Activated CD8-positive, alpha-beta memory T cell treated with anti-CD3 and anti-CD28 coated beads for 1 hour (primary cell): ENCODE measurements at places on chromosomes 5 and 9.

GRCh38 chr5:11130131-11130530 lies 369.1 kb upstream of the DAP start:
- no peak for DNase-seq

DNA sequence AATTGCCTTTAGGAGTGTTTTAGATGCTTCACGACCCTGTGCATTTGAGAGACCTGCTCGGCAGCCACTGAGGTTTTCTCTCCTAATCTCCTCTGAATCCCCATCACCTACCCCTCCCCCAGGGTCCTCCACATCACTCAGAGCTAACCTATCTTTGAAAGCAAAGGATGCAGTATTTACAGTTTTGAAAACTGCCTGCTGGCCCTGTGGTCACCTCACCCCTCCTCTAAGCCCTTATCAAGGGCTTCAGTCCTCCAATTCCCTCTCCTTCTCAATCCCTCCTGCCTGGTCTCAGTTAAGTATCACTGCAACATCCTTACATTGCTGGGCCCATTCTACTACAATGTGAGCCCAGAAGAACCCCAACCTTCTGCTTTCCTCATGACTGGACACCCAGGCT lies 4.6 kb downstream of the RPP25L start:
- no peak for DNase-seq

DNA sequence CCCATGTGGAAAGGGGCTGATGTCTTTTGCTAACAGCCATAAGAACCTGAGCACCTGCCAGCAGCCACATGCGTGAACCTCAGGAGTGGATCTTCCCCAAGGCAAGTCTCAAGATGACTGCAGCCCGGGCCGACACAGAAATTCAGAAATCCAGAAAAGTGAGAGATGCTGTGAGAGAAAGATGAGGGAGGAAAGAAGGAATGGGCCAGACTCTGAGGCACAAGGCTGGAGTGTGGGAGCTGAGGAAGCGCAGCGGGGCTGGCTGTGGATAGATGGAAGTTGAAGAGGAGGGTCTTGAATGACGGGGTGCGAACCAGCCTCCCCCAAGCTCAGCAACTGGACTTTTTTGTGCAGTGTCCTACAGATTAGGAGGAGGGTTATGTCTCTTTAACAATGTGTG lies 337.8 kb downstream of the GADD45G start:
- DNase-seq = no peak

- DNase-seq = no peak
Measured at GRCh38 chr5:4643190-4643589, 496.9 kb upstream of the ADAMTS16 start.

DNA sequence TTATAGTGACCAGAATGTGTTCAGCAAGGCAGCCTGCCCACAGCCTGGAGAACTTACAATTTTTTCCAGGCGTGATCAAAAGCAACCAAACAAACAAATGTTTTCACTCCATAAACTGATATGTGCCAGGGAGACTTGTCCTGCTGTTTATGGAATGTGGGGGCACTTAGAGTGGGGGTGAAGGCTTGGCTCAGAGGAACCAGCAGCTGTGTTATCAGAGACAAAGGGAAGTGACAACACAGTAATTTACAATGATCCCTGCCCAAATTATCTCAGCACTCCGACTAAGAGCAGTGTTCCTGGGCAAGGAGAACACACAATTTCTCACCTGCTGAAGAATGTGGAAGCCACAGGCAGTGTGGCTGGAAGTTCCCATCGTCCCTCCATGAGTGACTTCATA lies 429.1 kb upstream of the IRX4 start:
- DNase-seq = no peak

DNA sequence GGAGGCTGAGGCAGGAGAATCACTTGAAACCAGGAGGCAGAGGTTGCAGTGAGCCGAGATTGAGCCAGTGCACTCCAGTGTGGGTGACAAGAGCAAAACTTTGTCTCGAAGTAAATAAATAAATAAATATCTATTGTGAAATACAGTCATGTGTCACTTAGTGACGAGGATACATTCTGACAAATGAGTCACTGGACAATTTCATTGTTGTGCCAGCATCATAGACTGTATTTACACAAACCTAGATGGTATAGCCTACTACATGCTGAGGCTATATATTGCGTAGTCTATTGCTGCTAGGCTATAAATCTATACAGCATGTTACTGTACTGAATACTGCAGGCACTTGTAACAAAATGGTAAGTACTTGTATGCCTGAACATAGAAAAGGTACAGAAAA lies 61.1 kb upstream of the CCL21 start:
- no peak for DNase-seq

DNA sequence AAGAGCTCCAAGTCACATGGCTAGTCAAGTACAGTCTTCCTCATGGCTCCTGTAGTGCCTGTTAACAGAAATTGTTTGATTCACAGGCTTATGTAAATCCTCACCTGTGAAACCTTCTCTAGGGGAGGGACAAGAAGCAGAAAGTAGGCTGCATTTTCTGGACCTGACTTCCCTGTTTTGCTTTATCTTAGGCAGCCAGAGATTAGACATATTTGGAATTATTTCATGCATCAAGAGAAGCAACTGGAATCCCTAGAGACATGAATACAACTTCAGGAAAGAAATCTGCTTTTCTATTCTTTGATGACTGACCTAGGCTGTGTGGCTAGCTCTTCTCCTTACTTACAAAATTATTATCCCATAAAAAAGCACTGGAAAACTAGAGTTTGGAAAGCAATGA lies 52.3 kb downstream of the CAST start:
- no peak for DNase-seq

DNA sequence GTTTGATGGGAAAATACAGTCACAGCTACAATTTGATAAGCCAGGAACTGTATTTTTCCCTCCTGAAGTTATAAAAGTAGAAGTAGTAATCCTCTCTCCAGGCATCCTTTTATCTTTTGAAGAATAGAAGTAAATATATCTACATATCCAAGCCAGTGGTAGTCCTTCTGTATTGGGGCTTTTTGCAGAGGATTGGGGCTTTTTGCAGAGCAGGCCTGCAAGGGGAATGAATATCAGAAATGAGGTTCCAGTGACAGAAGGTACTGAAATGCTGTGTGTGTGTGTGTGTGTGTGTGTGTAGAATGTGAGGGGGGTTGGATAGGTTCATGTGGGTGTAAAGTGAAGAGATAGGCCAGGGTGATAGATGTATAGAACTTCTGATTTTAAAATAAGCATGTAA lies 127.4 kb downstream of the COMMD10 start:
- DNase-seq = no peak

- DNase-seq = no peak
Measured at GRCh38 chr5:74717596-74717995, 32.6 kb downstream of the HEXB start.

- DNase-seq = no peak
Measured at GRCh38 chr5:149328177-149328576, 17.1 kb upstream of the GRPEL2 start.

DNA sequence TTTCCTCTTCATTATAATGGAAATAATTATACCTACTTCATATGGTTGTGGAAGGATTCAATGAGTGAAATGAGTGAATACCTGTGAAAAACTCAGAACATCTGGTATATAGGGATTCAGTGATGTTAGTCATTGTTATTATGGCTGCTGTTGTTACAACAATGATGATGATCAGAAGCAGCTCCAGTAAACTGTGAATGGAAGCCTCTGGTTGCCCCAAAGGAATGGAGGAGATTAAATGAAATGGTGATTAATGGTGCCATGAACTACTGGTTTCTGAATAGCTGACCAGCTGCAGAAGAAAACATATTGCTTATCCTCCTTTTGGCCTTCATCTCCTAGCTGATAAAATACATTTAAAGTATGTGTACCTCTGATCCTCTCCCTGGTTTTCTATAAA lies 372.0 kb downstream of the ARHGEF28 start:
- DNase-seq = no peak

GRCh38 chr9:111752455-111752854 lies 42.3 kb downstream of the SHOC1 start:
- no peak for DNase-seq

DNA sequence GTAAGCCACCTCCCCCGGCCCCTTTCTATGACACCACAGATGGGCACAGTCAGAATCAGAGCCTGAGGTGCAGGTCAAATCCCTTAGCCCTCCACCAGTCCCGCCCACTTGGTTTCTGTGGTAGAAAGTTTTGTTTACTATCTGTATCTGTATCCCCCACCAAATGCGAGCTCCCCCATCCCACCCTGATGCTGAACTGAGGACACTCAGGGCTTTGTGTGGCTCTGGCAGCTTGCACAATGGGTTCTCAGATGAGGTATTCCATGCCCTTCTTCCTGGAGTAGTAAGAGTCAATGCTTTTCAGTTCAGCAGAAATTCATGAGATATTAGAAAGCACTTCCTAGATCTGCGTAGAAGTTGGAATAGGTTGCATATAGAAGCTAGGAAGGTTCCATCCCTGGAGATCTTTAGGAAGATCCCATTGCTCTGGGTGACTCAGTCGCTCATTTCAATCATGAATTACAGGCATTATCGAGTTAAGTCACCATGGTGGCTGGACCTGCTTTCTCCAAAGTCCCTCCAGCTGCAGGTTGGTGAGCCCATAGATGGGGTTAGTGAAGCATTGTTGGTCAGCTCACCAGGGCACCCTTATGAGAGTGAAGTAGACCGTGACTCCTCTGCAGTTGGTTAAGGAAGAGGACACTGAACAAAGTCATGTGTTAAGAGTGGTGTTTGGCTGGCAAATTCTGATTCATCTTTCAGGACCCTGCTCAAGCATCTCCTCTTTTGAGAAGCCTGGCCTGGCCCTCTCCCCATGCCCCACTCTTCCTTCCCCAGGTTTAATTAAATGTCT lies 10.6 kb upstream of the KCNIP1 start:
- no peak for DNase-seq
